ENCODE measurements at places on chromosomes 11 and 22. TPM values are rescaled to one million over a fixed set of nuclear protein-coding genes. Genes with fewer than 3 reads are reported as not detected.

The PLA2G3 gene
- polyA plus RNA-seq: not detected

The TREH gene
- polyA plus RNA-seq: not detected

The MS4A3 gene
- polyA plus RNA-seq: not detected

The CACNA1I gene
- 0.01 TPM for polyA plus RNA-seq

The SYT9 gene
- not detected for polyA plus RNA-seq

The C22orf15 gene
- not detected for polyA plus RNA-seq

The MOGAT2 gene
- polyA plus RNA-seq: not detected

The PATE4 gene
- not detected for polyA plus RNA-seq

The CD3D gene
- polyA plus RNA-seq: not detected

The TRPM5 gene
- polyA plus RNA-seq: not detected

The EHF gene
- 6.4 TPM for polyA plus RNA-seq

The SEPTIN3 gene
- 0.70 TPM for polyA plus RNA-seq

The DBX1 gene
- polyA plus RNA-seq: not detected

The YPEL4 gene
- polyA plus RNA-seq: 0.05 TPM

The DEFB131B gene
- not detected for polyA plus RNA-seq

The IL18 gene
- 5.1 TPM for polyA plus RNA-seq

The APOBEC3G gene
- polyA plus RNA-seq: 50.7 TPM

The TUB gene
- polyA plus RNA-seq: 0.87 TPM

The KRTAP5-11 gene
- not detected for polyA plus RNA-seq

The C22orf31 gene
- not detected for polyA plus RNA-seq
